Stimulated activated CD8-positive, alpha-beta memory T cell treated with anti-CD3 and anti-CD28 coated beads, Interleukin-7, amount 100 ng/mL, for 1 hour (primary cell): ENCODE measurements at places on chromosomes 6 and 20.

- no peak for DNase-seq
These were observed 21.8 kb upstream of the SRF start for GRCh38 chr6:43149265-43149664.

DNA sequence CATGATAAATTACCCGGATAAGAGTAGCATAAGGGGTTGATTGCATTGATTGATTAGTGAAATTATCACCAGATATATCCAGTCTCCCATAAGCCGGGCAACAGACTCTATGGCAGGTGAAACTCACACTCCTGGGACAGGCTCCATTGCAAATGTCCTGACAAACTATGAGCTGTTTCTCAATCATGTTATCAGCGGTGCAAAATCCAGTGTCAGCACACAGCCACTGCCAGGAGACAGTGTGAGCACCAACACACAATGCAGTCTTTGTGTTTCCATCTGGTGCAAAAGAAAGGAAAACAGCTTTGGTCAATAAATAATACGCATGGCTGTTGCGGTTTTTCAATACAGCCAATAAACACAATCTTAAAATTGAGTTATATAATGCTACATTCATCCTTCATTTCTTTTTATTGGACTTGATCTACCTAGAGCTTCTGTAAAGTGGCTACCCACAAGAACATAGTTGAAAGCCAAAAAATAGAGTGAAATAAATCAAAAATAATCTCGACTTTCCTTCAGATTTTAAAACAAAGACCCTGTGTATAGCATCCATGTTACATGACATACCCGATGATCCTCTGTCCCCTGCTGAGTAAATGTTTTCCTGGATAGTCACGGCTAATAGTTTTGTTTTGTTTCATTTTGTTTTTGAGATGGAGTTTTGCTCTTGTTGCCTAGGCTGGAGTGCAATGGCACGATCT, 64.3 kb upstream of the AFDN start:
- DNase-seq: no peak

GRCh38 chr6:129845696-129846095, 15.4 kb downstream of the TMEM244 start:
- DNase-seq: no peak

DNA sequence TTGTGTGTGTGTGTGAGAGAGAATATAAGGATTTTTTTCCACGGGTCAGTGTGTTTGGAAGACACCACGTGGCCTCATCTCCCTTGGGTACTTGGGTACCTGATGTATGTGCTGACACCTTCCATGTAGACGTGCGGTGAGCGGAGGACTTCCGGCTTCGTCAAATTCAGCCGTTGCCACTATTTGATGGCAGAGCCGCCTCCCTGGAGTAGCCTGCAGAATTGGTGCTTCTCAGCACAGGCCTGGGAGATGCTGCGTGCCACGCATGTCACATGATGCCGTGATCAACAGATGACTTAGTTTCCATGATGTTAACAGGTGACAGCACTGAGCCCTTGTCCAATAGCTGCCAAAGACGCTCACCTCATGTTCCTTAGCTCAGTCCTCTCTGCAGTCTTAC, 69.4 kb downstream of the CDH4 start:
- DNase-seq: no peak

DNA sequence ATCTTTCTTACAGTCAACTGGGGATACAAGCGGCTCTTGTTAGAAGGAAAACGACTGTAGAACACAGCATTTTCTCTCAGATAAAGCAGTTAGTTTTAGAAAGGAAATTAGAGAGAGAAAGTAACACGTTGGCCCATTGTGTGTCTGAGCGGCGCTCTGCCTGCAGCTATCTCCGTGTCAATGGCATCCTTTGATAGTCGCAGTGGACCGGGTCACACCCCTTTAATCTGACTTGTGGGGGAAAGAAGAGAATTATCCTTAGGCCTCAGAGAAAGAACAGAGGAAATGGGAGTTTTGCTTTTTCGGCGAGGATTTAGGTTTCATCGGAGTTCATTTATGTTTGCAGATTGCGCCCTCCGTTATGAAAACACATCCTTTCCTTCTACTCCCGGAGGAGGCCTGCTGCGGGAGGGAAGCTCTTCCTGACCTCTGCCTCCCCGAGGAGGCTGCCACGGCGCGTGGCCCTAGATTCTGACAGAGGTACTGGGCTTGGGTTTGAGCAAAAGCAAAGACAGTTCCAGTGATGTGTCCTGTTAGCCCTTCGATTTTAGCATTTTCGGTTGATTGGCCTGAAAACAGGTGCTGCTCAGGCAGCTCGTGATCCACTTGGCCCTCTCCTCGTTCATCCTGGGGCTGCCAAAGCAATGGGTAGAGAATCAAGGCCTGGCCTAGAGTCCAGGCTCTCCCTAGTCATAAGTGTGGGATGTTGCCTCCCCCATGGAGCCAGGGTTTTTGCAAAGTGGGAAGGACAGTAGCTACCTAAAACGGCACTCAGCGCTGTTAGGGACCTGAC, 74.9 kb downstream of the ZDHHC14 start:
- DNase-seq: no peak

DNA sequence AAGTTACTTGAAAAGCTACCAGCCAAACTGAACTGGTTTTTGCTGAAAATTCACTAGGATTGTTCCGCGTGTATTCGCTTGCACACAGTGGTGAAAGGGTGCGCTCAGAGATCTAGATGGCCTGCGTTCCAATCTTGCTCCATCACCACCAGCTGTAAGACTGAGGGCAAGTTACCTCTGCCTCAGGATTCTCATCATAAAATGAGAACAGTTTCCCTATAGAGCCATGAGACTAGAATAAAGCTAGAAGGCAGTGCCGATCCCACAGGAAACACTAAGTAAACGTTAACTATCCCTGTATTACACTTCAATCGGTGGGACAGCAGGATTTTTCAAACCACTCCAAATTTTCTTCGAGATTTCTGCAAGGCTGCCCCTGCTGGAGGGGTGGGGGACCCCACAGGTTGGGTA, 838 bp downstream of the AHCY start:
- DNase-seq: no peak

- no peak for DNase-seq
These were observed 3.5 kb upstream of the RAET1L start for GRCh38 chr6:150028799-150029198.

GRCh38 chr20:47181056-47181862, 175.2 kb downstream of the ZMYND8 start:
- no peak for DNase-seq

DNA sequence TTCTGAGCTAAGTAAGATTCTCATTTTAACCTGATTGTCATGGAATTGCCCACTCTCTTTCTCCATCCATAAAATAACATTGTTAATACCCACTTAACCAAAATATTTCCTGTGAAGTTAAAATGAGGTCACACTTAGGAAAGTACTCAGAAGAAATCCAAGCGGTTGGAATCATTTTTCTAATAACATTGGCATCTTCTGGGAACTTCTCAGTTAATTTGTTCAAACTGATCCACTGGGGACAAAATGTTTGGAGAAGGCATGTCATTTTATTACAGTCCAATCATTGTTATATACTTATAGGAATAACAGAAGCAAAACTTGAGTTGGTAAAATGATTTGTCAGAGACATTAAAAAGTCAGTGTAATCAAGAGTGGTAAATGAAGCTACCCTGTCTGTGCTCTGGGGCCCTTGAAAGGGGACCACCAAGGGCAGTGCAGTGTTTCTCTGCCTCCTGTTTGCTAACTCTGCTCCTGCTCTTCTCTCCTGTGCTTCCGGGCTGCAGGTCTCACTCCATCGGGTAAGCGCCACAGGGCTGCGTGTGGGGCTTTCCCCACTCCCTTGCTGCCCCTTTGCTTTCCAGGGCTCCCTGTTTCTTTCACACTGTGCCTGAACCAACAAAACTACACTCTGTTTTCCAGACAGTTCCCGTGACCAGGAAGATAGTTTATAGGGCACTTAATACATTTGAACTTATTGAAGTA, 50.1 kb downstream of the HDDC2 start:
- no peak for DNase-seq

- no peak for DNase-seq
These were observed 47.7 kb downstream of the PLAGL2 start for GRCh38 chr20:32159766-32160221.

DNA sequence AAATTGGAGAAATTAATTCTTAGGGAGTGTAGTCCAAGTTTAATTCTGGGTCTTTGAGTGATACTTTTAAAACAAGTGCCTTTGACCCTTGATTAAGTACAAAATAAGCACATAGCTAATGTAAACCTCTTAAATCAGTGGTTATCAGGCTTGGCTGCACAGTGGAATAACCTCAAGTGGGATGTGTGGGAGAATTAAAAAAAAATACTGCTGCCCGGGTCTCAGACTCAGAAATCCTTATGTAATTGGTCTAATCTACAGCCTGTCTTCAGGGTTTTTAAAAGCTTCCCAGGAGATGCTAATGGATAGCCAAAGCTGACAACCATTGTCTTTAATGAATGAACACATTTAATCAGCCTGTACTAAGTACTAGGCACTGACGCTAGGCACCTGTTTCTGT, 28.5 kb upstream of the TMEM14A start:
- DNase-seq: no peak

- no peak for DNase-seq
These were observed 175.7 kb downstream of the DLL1 start for GRCh38 chr6:170114956-170115855.

DNA sequence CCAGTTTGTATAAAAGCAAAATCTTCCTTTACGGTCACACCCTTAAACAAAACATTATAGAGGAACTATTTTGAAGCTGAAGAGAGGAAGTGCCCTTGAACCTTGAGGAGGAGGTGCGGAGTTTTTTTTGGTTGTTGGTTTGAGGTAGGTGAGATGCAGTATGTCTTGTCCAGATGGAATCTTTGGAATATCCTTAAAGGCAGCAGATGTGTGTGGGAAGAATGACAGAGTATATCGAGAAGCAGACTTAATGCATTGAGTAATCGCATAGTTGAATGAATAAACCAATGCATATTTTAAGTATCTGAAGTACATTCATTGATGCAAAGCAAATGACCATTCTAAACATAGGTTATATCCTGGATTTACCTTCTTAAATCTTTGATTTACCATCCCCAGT, 49.9 kb downstream of the AIG1 start:
- DNase-seq: no peak

DNA sequence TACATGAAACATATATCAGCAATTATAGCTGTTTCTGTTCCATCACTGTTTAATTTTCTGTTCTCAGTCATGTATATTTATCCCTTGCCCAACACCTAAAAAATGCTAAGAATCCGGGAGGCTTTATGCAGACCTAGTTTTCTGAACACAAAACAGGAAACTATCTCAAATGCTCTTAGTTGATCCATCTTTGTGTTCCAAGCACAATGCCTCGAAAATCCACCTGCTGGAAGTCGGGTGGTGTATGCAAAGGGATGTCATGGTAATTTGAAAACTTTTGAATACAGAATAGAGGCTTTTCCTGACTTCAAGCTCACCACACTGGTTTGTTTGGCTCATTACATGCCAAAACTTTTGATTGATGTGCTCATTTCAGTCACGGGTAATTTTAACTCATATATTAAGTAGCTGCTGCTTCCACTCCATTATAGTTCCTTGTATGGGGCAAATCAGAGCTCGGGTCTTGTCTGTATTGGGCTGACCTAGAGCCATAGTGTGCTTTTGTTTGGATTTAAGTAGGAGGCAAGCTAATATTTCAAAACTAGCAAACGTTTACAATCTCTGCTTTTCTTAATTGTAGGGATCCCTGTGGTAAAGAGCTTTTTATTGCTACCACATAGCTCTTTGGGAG, 646.5 kb upstream of the EPHA7 start:
- DNase-seq: no peak

DNA sequence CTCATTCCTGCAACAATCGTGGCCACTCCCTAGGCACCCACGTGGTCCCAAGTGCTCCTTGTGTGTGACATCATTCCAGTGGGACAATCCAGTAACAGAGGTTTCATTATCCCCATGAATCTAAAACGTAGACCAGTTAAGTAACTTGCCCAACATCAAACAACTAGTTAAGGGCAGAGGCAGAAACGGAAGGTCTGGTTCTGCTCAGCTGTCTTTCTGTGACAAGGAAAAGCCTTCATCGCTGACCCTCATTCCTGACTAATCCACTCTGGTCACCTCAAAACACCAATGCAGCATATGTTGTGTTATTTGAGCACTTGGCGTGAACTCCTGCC, 261.4 kb upstream of the JARID2 start:
- DNase-seq: no peak

DNA sequence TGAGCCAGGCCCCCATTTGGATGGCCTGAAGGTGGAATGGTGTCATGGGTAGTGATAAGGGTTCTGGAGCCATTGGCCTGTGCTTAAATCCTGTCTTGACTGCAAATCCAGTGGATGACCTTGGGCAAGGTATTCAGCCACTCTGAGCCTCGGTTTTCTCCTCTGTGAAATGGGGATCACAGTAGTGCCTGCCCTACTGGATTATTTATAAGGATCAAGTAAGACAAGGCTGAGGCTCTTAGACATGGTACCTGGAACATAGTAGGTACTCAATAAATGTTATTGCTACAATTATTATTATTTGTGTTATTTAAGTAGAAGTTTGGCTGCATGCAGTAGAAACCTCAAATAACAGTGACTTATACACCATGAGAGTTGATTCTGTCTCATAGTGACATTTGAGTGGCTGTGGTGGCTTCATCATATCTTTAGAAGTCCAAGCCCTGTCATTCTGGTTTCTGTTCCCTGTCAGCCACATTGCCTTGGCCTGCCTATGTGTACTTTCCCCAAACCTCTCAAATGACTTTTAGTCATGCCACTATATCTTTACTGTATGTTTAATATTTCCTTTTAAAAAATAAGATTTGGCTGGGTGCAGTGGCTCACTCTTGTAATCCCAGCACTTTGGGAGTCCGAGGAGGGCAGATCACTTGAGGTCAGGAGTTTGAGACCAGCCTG, 37.6 kb upstream of the CHMP4B start:
- no peak for DNase-seq

- no peak for DNase-seq
These were observed 20.4 kb downstream of the SIRPD start for GRCh38 chr20:1536893-1537730.

DNA sequence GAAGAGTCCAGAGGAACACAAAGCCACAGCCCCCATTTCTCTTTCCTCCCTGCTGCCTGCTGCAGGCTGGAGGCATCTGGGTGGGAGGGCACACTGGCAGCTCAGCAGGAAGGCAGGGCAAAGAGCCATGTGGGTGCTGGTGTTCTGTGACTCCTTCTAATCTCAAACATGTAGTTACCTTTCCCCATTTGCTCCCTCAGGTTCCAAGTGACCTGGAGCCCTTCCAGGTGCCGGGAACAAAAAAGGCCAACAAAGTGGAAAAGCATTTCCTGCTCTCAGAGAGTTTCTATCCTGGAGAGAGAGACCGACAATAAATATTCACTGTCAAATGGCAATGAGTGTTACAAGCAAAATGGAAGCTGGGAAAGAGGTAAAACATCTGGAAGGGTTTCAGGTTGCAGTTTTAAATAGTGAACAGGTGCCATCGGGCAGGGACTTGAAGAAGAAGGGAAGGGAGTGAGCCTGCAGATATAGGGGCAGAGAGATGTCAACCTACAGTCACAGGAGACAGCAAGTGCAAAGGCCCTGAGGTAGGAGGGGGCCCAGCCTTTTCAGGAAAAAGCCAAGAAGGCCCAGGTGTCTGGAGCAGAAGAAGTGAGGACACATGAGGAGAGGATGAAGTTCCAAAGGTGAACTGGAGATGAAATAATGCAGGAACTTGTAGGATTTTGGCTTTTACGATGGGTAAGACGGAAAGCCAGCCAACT, 43.6 kb upstream of the IYD start:
- no peak for DNase-seq
